ENCODE measurements at places on chromosomes 4 and X.

- H3K4me1 ChIP-seq, result peaks cover 3% of the 10 kb centered on the region
- DNase-seq, result peak; percentile 26
- H3K4me3 ChIP-seq, result peak overlapping the region; percentile 50
- peak overlapping the region; percentile 84 for H3K27ac ChIP-seq
Observed at GRCh38 chrX:63754136-63754859, 30.7 kb downstream of the ARHGEF9 start.

DNA sequence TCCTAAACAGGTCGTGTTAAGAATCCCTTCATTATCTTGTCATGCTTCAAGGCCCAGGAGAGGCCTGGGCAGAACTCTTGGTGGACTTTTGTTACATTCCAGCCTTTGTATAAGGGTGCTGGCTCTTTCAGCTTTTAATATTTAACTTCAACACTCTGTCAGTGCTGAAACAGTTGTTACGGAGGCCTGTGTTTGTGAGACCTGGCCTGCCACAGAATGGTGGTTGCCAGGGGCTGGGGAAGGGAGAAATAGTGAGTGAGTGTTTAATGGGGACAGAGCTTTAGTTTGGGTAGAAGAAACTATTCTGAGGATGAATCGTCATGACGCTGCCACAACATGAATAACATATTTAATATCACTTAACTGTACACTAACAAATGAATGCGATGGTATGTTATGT, 1027.6 kb upstream of the PRKX start:
- no peak for DNase-seq
- no peaks in the 10 kb centered on the region for H3K4me1 ChIP-seq
- H3K27ac ChIP-seq, result no peak overlapping the region
- H3K27me3 ChIP-seq, result peaks cover 12% of the 10 kb centered on the region
- H3K36me3 ChIP-seq, result no peaks in the 10 kb centered on the region

GRCh38 chr4:153643406-153644383, 40.4 kb upstream of the TLR2 start:
- H3K4me1 ChIP-seq, result no peaks in the 10 kb centered on the region
- no peak overlapping the region for H3K4me3 ChIP-seq
- H3K27me3 ChIP-seq, result no peaks in the 10 kb centered on the region

DNA sequence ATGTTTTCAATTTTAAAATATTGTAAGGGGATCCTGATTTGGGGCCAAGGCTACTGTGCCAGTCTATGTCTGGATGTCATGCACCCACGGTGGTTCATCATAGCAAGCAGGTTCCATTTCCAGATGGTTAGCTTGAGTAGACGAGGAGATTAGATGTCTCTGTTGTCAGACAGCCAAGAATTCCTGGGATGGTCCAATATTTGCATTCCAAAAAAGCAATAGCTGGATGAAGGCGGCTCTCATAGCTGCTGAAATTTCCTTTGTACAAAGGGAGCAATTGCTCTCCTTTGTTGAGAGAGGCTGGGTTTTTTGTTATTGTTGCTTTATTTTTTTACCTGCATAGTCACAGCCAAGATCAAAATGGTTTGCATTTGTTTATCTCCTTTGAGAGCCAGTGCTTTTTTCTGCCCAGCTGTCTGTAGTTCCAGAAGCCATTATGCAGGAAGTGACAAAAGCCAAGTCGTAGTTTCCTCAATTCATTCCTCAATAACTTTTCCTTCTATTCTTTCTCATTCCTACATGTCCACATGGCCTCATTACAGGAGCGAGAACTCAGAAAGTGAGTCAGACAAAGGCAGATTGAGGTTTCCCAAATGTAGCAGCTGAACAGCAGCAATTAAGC, 107.9 kb downstream of the MMRN1 start:
- no peaks in the 10 kb centered on the region for H3K27me3 ChIP-seq
- no peaks in the 10 kb centered on the region for H3K4me1 ChIP-seq
- H3K36me3 ChIP-seq, result no peaks in the 10 kb centered on the region

DNA sequence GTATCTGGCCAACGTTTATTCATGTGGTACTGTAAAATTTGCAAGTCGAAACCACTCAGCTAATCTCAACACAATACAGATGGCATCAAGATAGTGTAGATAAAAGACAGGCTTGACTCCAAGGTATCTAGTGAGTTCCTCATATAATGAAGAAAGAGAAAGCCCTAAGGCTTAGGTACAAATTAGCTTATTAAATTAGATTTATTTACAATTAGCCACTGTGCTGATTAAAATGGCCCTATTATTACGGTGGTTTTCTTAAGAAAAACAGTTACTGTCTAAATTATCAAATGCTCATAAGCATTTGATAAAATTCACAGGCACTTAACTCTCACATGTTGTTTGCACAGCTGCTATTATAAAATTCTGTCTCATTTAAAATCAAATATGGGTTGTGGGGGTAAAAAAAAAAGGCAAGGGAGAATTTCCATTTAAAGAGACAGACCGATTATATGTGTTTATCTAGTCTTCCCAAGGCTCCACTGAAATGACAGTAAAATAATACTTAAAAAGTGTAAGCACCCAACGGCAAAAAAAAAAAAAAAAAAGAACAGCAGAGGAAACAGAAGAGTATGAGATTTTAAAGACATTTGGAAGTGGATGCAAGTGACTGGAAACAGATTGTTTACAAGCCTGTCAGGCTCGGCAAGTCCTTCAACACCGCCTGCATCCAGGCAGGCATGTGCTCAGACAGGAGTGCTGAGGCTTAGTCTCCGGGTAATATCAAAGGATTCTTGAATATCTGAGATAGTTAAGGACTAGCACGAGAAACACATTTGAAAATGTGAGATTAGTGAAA, 55.1 kb downstream of the FAM13A start:
- no peak overlapping the region for H3K27ac ChIP-seq
- DNase-seq, result peak; percentile 86
- peaks cover 9% of the 10 kb centered on the region for H3K36me3 ChIP-seq
- peaks cover 3% of the 10 kb centered on the region for H3K4me1 ChIP-seq
- H3K4me3 ChIP-seq, result no peak overlapping the region

Measured in lung (tissue), 17 donors.